ENCODE measurements at places on chromosomes 2 and 18. TPM values are rescaled to one million over a fixed set of nuclear protein-coding genes. Genes with fewer than 3 reads are reported as not detected.

- no peak overlapping the region for H3K27ac ChIP-seq
- peak; percentile 37 for DNase-seq
- H3K4me1 ChIP-seq: peaks cover 18% of the 10 kb centered on the region
- no peak overlapping the region for H3K4me3 ChIP-seq
- H3K27me3 ChIP-seq: no peaks in the 10 kb centered on the region
Observed at GRCh38 chr2:225471482-225471881, 72.0 kb downstream of the NYAP2 start.

DNA sequence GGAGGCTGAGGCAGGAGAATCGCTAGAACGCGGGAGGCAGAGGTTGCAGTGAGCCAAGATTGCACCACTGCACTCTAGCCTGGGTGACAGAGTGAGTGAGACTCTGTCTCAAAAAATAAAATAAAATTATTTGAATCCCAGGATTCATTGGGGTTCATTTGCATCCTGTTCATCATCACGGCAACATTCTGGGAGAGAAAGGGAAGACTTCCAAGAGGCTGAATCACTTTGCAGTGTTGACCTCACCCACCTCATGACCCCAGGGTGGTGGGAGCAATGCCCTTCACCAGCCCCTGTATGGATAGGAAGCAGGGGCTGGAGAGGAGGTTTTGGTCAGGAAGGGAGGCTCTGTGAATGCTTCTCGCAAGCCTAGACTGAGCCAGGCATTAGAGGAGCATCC lies 195.6 kb downstream of the CTIF start:
- no peaks in the 10 kb centered on the region for H3K27me3 ChIP-seq
- no peaks in the 10 kb centered on the region for H3K36me3 ChIP-seq
- H3K27ac ChIP-seq: no peak overlapping the region
- DNase-seq: no peak

- no peaks in the 10 kb centered on the region for H3K27me3 ChIP-seq
- no peaks in the 10 kb centered on the region for H3K4me1 ChIP-seq
Observed at GRCh38 chr2:155145758-155146229, 447.3 kb downstream of the KCNJ3 start.

Gene AAMP
- 85.9 TPM for polyA plus RNA-seq

Gene OTX1
- not detected for polyA plus RNA-seq

Gene EVX2
- polyA plus RNA-seq: not detected

Gene ADCYAP1
- 1.4 TPM for polyA plus RNA-seq

Gene CNTNAP5
- not detected for polyA plus RNA-seq

Gene RAB12
- 14.8 TPM for polyA plus RNA-seq

Gene DNAH7
- polyA plus RNA-seq: 0.37 TPM
